ENCODE measurements at places on chromosomes 2 and 18.

DNA sequence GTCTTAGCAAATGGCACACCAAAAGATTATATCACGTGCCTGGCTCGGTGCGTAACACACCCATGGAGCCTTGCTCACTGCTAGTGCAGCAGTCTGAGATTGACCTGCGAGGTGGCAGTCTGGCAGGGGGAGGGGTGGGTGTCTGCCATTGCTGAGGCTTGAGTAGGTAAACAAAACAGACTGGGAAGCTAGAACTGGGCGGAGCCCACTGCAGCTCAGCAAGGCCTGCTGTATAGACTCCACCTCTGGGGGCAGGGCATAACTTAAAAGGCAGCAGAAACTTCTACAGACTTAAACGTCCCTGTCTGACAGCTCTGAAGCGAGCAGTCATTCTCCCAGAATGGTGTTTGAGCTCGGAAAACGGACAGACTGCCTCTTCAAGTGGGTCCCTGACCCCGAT, 55.9 kb upstream of the FSHR start:
- no peak for DNase-seq

DNA sequence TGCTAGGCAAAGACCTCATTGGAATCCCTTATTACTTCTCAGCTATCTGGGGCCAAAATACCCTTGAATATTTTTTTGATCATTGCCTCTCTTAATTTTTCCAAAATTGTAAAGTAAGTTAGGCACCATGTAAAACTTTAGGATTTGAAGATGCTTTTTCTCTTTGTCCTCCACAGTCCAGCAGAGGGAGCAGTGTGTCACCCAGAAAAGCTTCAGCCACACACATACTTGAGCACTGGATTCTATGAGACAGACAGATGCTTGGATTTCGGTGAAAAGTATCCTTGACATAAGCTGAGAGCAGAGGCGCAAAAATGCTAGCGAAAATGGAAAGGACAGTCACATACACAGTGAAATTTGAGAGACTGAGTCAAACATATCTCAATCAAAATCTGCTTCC, 74.7 kb upstream of the KCNJ3 start:
- DNase-seq = peak; percentile 17

- DNase-seq = no peak
These were observed 151.1 kb downstream of the ZNF407 start for GRCh38 chr18:74748809-74749208.

- no peak for DNase-seq
These were observed 128.8 kb upstream of the MSH6 start for GRCh38 chr2:47653902-47654789.

DNA sequence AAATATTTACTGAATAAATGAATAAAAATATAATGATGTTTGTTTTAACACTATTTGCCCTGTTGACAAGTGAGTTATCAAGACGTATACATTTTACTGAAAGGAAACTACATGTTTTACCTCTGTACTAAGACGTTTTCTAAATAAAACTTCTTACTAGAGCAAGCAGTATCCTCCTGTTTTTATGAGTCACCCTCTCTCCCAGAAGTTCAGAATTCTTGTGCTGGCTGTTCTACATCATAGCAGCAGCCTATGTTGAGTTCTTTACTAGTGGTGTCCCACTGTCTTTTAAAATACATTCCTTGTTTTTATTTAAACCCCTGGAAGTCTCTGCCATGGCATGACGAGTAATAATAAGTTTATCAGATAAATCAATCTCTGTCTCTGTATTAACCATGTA, 297.4 kb downstream of the CALCRL start:
- no peak for DNase-seq

GRCh38 chr18:66048406-66048805, 297.6 kb downstream of the CDH7 start:
- no peak for DNase-seq

- DNase-seq = no peak
These were observed 751 bp upstream of the NMI start for GRCh38 chr2:151289972-151290866.

- no peak for DNase-seq
These were observed 88.1 kb downstream of the ZBTB7C start for GRCh38 chr18:48321121-48321520.

- DNase-seq = no peak
These were observed 195.3 kb downstream of the SETBP1 start for GRCh38 chr18:44876024-44876423.

DNA sequence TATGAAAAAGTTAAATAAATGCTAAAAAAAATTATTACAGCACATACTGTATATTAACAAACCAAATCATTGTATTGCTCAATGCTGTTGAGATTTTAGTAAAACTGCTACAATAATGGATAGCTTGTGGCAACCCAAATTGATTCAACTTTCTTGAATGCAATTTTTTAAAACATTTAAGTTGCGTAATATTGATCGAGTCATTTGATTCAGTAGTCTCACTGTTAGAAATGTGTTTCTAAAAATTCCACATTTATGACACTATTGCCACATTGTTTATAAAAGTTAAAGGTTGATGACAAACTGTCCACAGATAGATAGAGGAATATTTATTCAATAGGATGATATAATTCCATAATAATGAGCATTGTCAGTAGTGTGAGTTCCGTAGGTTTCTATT, 640.7 kb upstream of the CRIM1 start:
- DNase-seq = no peak

- no peak for DNase-seq
These were observed 696.3 kb downstream of the BCL11A start for GRCh38 chr2:59857109-59857508.

DNA sequence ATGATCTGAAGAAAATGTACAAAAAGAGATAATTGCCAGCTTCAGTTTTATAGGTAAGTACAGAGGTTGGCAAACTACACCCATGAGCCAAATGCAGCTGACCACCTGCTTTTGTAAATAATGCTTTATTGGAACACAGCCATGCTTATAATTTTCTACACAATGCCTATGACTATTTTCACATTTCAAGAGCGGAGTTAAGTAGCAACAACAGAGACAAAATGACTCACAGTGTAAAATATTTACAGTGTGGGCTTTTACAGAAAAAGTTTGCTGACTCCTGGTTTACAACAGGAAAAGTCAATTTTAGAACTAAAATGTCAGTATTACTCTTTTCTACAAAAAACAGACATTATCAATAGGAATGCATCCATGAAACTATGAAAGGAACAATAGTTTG, 26.0 kb downstream of the CWC22 start:
- no peak for DNase-seq

DNA sequence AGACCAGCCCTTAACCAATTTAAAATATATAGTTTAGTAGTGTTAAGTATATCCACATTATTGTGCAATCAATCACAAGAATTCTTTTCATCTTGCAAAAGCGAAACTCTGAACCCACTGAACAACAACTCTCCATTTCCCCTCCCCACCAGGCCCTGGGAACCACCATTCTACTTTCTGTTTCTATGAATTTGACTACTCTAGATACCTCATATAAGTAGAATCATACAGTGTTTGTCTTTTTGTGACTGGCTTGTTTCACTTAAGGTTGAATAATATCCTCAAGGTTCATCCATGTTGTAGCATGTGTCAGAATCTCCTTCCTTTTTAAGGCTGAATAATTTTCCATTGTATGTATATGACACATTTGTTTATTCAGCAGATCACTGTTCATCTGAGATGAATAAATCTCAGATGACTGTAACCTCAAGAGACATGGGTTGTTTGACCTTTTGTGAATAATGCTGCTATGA, 8.1 kb upstream of the SOS1 start:
- no peak for DNase-seq

DNA sequence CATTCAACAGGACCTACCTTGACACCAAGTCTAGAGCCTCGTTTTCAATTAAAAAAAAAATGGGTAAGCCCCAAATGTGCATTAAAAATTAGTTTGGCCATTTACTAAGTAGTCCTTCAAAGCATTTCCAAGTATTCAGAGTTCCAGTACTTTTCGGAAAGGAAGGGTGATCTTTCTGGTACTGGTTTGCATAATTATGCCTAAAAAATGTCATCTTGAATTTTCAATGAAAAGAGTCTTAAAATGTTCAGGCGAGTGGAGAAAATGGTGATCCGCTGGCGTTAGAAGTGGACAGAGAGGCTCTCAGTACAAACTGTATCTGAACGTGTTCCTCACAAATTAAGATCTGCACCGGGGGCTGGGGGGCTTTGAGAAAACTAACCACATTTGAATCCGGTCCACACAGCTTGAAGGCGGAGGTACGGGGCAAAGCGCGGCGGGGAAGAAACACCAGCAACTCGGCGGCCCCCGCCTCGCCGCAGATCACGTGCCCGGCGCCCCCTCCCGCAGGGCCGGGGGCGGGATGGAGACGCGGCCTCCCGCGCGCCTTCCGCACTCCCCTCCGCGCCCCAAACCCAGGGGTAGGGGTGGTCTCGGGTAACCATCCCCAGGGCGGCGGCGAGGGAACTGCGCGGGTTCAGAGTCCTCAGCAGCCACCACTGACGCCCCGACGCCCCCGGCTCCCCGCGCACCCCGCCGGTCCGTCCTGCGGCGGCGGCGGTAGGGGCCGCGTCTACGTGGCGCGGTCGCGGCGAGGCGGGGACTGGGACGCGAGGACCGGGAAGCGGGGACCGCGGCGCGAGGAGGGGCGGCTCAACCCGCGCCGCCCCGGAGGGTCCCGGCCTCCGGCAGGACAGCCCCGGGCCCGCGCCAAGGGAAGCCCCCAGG, 564 bp downstream of the LPIN2 start:
- DNase-seq = peak; percentile 56

- peak; percentile 56 for DNase-seq
These were observed 436 bp upstream of the ITPRIPL1 start for GRCh38 chr2:96324721-96325040.

GRCh38 chr2:152238016-152238415, 62.5 kb upstream of the STAM2 start:
- DNase-seq = no peak

- peak; percentile 80 for DNase-seq
These were observed 159.2 kb downstream of the FAM210A start for GRCh38 chr18:13566941-13567746.

DNA sequence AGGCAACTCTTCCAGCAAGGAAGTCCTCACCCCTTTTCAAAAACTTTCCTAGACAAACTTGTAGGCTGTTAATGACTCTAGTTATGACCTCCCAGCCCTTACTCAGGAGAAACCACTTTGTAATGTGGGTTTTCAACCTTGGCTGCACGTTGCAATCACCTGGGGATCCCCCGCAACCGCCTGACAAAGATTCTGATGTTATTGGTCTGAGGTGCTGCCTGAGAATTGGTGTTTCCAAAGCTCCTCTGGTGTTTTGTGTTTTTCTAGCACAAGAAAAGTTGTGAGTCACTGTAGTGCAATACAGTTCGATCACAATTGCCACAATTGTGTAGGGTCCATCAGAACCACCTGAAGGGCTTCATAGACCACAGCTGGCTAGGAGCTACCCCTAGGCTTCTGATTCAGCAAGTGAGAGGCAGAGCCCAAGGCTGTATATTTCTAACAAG, 121.6 kb downstream of the SP100 start:
- DNase-seq = peak; percentile 53

GRCh38 chr18:54323970-54324369, 33.7 kb downstream of the STARD6 start:
- DNase-seq = no peak

- no peak for DNase-seq
These were observed 622 bp downstream of the RAB12 start for GRCh38 chr18:8609659-8610458.

- peak; percentile 77 for DNase-seq
These were observed 47.2 kb upstream of the ZNG1B start for GRCh38 chr2:113390124-113390849.

GRCh38 chr18:35880788-35881455, 91.6 kb upstream of the RMP24 start:
- no peak for DNase-seq

- DNase-seq = no peak
These were observed 664.2 kb downstream of the TDRD15 start for GRCh38 chr2:21787941-21788340.

DNA sequence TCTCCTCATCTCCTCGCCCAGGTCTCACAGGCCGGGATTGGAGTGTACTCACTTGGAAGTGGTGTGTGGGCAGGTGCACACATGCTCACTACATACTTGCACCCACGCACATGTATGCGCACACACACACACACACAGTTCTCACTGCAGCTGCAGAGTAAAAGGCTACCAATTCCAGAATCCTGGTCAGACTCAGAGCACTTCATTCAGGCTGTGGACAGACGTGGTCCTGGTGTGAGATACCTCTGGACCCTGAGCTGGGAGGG, 19.4 kb downstream of the CELF4 start:
- no peak for DNase-seq

Data from GM13976 (cell line).